ENCODE measurements at places on chromosomes 5 and 9.

DNA sequence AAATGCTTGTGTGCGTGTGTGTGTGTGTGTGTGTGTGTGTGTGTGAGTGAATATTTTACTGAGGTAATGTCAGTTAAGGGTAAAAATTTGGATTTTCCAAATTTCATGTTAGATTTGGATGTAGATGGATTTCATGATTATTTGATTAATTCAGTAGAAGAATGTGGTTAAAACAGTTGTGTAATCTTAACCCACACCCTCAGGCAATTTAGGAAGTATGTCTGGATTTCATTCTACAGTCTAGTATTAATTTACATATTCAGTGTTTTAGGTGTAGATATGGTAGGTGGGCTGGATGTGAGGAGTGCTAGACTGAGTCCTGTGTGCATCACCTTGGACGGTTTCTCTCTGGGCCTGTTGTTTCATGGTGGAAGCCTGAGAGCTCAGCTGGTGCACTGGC lies 99.1 kb upstream of the CKMT2 start:
- no peak for DNase-seq

DNA sequence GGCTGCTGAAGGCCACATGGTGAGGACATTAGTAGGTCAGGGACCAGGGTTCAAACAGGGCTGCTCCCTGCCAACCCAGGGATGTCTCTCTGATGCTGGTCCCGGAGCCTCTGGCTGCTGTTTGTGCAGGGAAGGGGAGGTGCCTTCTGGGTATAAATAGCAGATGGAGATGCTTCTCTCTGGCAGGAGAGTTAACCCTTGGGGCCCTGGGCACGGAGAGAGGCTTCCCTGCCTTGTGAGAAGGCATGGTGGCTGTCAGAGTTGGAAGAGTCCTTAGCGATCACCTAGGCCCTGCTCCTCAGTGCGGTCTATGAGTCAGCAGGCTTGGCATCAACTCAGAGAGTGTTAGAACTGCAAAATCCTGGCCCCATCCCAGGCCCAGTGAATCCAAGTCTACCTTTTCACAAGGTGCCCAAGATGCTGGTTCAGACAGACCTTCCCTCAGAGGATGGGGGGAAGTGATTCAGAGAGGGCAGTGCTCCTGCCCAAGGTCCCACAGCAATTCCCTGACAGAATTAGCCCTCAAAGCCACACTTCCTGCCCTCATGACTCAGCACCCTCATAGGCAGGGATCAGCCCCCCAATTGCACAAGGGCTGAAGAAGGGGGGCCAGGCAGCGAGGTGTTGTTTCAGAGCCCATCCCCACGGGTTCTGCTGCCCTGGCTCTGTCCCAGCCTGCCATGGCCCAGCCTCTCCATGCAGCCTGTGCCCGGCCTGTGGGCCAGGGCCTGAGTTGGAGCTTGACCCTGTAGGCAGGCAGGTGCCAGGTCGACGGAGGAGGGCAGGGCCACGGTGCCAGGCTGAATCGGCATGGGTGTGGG lies 25.6 kb downstream of the CAMK2A start:
- no peak for DNase-seq

- no peak for DNase-seq
Observed at GRCh38 chr9:34502891-34503290, 19.9 kb downstream of the ENHO start.

GRCh38 chr5:107594253-107595045 lies 76.3 kb downstream of the EFNA5 start:
- DNase-seq, result no peak

GRCh38 chr5:156588306-156588705 lies 261.3 kb downstream of the SGCD start:
- DNase-seq, result no peak

GRCh38 chr5:58322453-58322852 lies 137.4 kb downstream of the PLK2 start:
- DNase-seq, result no peak
